ENCODE measurements at places on chromosomes 3 and 15. TPM values are rescaled to one million over a fixed set of nuclear protein-coding genes. Genes with fewer than 3 reads are reported as not detected.

DNA sequence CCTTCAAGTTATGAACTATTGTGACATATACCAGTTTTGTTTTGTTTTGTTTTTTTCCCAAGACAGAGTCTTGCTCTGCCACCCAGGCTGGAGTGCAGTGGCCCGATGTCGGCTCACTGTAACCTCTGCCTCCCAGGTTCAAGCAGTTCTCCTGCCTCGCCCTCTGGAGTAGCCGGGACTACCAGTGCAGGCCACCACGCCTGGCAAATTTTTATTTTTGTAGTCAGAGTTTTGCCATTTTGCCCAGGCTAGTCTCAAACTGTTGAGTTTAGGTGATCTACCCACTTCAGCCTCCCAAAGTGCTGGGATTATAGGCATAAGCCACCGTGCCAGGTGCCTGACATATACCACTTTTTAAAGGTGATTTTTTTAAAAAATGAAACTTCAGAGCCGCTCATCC lies 74.6 kb downstream of the ARRDC4 start:
- no peak for DNase-seq

- no peak for DNase-seq
Observed at GRCh38 chr15:43799945-43800285, at the start of gene SERINC4. TSS of gene SERINC4 (minus strand) at chr15:43800220. CDS start at chr15:43799986, 234 bp downstream.

NR1I2 gene
- total RNA-seq, result 1.3 TPM

GRCh38 chr15:72488558-72488957 lies 14.4 kb downstream of the ARIH1 start:
- DNase-seq, result no peak

DPPA2 gene
- total RNA-seq, result 0.68 TPM

NLGN1 gene
- total RNA-seq, result 6.0 TPM

DNA sequence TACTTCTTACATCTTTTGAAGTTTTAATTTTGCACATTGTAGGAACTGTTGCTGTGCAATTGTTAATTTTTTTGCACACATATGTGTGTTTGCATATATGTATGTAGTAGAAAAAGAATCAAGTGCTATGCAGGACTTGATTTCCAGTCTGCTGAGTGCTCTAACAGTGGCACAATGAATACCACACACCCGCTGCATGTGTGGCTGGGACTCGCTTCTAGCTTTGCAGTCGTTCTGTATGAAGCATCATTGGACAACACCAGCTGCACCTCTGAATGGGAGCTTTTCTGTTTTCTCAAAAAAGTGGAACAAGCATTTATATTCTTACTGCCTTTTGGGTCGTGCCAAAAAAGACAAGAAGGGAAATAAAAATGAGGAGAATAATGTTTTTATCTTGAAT lies 564.7 kb downstream of the FOXP1 start:
- DNase-seq, result no peak

CD80 gene
- total RNA-seq, result not detected

DNA sequence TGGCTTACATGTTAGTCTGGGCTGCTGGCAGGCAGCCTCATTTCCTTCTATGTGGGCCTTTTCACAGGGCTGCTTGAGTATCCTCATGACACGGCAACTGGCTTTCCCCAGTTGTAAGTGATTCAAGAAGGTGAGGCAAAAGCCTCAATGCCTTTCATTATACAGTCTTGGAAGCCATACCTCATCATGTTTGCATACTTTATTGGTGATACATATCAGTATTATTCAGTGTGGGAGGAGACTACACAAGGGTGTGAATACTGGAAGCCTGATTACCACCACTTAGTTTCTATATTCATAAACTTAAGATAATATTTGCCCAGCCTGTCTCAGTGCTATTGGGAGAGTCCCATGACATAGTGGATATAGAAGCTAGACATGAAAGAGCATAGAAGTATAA lies 346.8 kb downstream of the SOX2 start:
- DNase-seq, result peak; percentile 17

KNG1 gene
- not detected for total RNA-seq

CEMIP gene
- total RNA-seq, result 2.7 TPM

GRCh38 chr3:38086496-38086895 lies 47.5 kb downstream of the DLEC1 start:
- no peak for DNase-seq

DNA sequence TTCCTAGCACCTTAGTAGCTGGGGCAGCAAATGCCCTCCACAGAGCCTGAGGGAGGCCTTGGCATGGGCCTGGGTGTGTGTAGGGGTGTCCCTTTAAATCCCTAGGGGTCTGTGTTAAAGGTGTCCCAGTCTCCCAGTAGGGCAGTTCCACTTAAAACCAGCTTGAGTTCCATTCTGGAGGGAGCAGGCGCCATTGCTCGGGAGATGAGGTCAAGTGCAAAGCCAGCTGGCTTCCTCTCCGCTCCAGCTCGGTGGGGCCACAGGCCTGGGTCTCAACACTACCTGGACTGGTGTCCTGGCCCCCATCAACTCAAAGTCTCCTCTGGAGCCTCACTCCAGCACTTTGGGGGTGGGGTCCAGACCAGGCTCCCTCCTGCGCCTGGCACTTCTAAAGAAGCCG lies 25.2 kb downstream of the FEM1B start:
- no peak for DNase-seq

- DNase-seq, result no peak
Observed at GRCh38 chr3:9441501-9442221, 44.2 kb downstream of the SETD5 start.

- no peak for DNase-seq
Observed at GRCh38 chr3:57130571-57131209, 34.5 kb downstream of the IL17RD start.

- peak; percentile 75 for DNase-seq
Observed at GRCh38 chr3:105944721-105945120, 75.9 kb upstream of the CBLB start.

GRCh38 chr3:130569461-130570365 lies 52.7 kb downstream of the COL6A6 start:
- no peak for DNase-seq

OSBPL10 gene
- 14.0 TPM for total RNA-seq

- no peak for DNase-seq
Observed at GRCh38 chr3:187828579-187829452, 83.5 kb upstream of the BCL6 start.

IGF1R gene
- total RNA-seq, result 6.2 TPM

DNA sequence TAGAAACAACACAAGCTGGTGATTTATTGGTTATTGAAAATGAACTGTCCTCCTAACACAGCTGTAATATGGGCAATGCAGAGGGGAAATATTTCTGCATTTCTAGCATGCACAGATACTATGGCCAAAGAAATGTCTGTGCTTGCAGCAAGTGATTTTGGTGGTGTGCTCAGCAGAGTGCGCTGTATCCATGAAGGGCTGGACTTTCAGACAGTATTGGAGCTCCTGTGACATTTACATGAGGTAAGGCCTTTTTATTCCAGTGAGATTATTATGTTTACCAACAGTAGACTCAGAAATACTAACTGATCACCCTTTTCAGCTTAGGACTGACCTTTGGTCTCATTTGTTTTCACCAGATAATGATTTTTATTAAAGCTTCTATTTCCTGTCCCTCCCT lies 1302.6 kb upstream of the EPHA6 start:
- DNase-seq, result no peak

HES1 gene
- 97.8 TPM for total RNA-seq

- DNase-seq, result no peak
Observed at GRCh38 chr3:66427951-66428474, 72.8 kb downstream of the LRIG1 start.

CD200 gene
- total RNA-seq, result not detected

GRCh38 chr3:177089110-177089509 lies 108.2 kb downstream of the TBL1XR1 start:
- DNase-seq, result no peak

MYH15 gene
- 1.1 TPM for total RNA-seq

- DNase-seq, result no peak
Observed at GRCh38 chr15:31001702-31002101, 10.3 kb upstream of the MTMR10 start.

DNA sequence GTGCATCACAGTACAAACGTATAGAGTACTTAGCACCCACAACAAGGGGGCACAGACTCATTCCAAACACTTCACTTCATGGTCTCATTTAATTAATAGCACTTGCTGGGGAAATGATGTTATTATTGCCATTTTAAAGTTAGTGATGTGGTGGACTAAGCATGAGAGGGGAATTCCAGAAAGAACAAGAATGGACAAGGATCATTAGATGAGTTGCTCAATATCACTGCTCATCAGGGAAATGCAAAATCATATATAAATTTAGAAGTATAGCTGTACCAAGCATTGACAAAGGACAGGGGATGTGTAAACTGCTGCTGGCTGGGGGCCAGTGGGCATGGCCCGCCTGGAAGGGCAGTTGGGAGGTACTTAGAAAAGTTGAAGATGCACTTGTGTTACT lies 14.6 kb downstream of the PRR20G start:
- no peak for DNase-seq

DNA sequence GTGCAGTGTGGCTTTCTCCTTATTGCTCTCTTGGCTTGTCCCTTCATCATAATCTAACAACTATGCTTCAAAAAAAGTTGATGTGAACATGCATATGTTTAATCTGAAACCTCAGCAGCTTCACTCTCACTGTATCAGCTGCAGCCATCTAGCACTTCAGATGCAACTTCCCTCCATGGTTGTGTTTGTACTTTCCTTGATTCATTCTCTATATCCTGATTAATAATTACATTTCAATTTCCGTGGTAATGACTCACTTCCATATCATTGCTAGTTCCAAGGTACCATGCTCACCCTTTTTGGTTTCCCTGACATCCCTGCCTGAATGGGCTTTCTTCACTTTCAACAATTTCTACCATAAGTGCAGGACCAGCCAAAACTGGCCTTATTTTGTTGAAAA lies 51.2 kb downstream of the MDFIC2 start:
- DNase-seq, result no peak

ALS2CL gene
- 0.74 TPM for total RNA-seq

CAND2 gene
- 3.7 TPM for total RNA-seq

CCR2 gene
- total RNA-seq, result not detected

GRCh38 chr3:191397771-191398170 lies 63.2 kb upstream of the PYDC2 start:
- no peak for DNase-seq

CLEC3B gene
- not detected for total RNA-seq

SMAD6 gene
- 9.0 TPM for total RNA-seq

- DNase-seq, result peak; percentile 17
Observed at GRCh38 chr15:93121973-93122910, 33.2 kb upstream of the RGMA start.

IQCF5 gene
- not detected for total RNA-seq

- DNase-seq, result peak; percentile 41
Observed at GRCh38 chr3:87855616-87856015, 203.2 kb downstream of the CGGBP1 start.

ERC2 gene
- 11.3 TPM for total RNA-seq

GRCh38 chr3:27031476-27031875 lies 337.7 kb downstream of the NEK10 start:
- no peak for DNase-seq

- DNase-seq, result no peak
Observed at GRCh38 chr3:44772099-44772442, 10.5 kb downstream of the KIF15 start.

NECTIN3 gene
- 15.0 TPM for total RNA-seq

GRCh38 chr15:90171623-90172022 lies 29.5 kb upstream of the SEMA4B start:
- DNase-seq, result no peak

GRCh38 chr15:90924375-90924774 lies 8.0 kb downstream of the HDDC3 start:
- no peak for DNase-seq

GP5 gene
- not detected for total RNA-seq

- DNase-seq, result no peak
Observed at GRCh38 chr3:28117598-28117997, 123.8 kb upstream of the CMC1 start.
